ENCODE measurements at places on chromosomes 1 and 21.

DNA sequence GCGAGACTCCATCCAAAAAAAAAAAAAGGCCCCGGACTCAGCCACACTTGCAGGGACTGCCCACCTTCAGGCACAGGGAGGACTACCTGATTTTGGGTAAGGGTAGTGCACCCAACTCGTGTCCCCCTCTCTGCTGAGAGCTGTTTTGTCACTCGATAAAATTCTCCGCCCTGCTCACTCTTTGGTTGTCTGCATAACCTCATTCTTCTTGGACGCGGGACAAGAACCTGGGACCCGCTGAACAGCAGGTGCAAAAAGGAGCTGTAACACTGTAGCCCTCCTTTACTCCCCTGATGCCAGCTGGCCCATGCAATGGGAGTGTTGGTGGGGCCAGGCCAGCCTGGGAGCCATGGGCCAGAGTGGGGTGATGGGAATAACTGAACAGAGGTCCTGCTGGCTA is 10.6 kb downstream of the S100B start:
- DNase-seq: peak; percentile 16

GRCh38 chr1:60861961-60862567 is 220.3 kb upstream of the NFIA start:
- DNase-seq: peak; percentile 34

GRCh38 chr1:184559117-184559713 is 172.4 kb downstream of the C1orf21 start:
- DNase-seq: no peak

DNA sequence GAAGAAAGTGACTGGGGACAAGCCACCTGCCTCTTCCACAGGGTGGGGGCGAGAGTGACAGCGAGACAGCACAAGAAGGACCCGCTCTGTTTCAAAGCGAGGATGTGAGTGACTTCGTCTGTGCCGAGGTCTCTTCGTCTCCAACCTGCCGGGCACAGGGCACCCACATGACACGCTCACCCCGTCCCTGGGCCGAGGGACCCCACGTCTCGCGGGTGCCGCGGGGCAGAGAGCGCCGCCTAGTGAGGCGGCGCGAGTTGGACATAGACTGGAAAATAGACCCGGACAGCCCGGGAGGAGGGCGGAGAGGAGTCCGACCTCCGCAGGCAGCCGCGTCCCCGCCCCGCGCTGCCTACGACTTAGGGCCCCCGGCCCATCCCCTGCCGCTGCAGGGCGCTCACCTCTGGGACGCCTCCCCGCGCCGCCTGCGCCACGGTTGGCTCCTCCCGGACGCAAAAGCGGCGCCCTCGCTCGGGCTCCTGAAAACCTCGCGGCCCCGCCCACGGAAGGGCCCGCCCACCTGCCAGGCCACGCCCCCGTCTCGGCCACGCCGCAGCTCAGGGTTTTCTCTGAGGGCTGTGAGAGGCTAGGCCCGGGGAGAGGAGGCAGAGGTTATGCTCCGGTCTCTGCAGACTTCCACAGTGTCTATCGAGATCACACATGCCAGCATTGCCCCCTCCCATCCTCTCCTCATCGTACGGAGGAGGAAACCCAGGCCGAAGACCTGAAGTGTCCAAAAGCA is at the start of gene TLR5:
TLR5 (minus strand) TSS at position 454 of the 742 bp plus-strand sequence. CDS start 30,217 bp downstream, outside the sequence.
- peak; percentile 90 for DNase-seq

DNA sequence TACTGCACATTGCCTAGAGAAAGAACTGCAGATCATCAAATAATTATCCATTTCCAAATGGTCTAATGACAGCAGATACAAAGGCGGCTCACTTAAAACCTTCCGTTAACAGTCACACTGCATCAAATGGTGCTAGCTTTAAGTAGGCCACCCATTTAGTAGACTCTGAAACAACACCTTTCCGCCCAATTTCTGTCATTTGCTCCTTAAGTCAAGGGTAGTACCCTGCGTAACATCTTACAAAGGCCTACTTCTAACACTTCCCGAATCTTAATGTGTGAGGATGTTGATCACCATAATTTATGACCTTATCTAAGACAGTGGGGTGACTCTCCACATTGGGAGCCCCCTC is 692 bp upstream of the RALGPS2 start:
- no peak for DNase-seq

DNA sequence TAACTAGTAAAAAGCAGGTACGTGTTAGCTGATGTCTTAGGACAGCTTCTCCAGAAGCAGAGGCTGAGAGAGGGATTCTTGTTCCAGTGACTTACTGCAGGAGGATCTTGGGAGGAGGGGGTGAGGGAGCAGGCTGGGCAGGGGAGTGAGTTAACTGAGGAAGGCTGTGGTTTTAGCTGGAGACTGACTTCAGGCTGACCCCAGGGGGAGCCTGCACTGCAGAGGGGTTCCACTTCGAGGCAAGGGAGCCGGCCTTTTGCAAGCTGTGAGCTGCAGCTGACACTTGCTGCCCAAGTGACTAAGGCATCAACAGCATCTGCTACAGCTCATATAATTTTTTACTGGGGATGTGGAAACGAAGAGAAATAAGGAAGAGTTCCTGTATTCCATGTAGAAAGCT is 50.4 kb upstream of the SOD1 start:
- no peak for DNase-seq

DNA sequence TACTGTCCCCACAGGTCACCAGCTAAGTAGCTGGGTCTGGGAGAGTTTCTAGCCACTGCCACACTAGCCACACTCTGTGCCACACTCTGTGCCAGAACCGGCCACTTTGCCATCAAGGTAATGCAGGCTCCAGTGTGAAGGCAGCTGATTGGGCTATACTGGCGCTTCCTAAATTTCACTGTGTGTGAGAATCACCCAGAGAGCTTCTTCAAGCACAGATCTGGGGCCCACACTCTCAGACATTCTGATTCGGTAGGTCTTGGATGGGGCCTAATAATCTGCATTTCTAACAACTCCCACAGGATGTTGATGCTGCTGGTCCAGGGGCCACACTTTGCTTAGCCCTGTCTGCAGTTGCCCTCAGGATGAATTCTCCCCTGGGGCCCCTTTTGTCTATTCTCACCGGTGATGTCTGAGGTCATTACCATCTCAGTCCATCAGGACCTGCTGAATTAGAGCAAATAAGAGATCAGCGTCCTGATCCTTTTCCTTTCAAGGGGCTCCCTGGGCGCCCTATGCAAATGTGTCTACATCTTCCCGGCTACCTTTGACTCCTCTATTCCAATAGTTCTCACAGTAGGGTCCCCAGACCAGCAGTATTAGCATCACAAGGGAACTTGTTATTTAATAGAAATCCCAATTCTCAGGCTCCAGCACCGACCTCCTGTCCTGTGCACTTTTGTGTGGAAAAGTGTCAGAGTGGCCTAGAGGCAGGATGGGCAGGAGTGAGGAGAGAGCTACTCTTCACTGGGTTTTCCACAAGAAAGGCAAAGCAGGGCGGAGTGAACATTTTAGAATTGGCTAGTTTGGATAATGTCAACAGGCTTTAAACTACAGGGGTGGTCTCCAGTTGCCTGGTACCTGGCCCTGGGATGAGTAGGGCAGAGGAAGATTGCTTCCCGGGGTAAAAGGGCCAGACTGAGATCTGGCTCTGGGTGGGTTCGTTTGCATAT is 24.7 kb upstream of the LRRN2 start:
- DNase-seq: no peak

- no peak for DNase-seq
Observed at GRCh38 chr1:15028102-15028501, 125.4 kb upstream of the TMEM51 start.

- DNase-seq: no peak
Observed at GRCh38 chr1:245124241-245124640, 30.5 kb upstream of the KIF26B start.

DNA sequence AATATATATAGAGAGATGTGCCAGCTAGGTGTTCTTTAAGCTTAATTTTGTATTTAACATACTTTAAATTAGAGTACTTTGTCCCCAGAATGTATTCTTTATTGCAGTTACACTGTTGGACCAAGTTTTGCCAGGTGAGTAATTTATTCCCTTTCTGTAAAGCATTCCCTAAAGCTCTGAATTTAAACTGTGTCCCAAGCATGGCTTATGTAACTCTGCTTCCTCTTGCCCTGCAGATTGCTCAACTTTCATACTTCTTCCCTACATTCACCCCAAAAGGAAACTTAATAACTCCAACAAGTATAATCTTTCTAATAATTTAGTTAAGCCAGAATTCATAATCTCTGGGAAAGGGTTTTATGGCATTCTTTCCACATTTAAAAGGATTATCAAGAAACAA is 5.6 kb downstream of the LYPLAL1 start:
- no peak for DNase-seq

DNA sequence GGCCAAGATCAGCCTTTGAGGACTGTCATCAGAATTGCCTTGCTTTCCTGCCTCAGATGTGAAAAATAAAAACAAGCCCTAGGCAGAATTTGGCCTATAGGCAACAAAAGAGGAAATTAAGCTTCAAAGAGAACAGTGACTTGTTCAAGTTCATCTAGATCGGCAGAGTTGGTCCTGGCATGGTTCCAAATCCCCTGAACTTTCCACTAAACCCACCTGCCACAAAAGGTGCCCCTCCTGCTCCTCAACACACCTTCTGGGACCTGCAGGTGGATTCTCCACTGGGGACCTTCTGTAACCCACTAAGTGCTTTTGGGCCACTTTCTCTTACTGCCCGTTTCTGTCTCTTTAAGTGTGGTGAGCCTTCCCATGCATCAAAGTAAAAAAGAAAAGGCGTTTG is 42.5 kb upstream of the LRRN2 start:
- no peak for DNase-seq

DNA sequence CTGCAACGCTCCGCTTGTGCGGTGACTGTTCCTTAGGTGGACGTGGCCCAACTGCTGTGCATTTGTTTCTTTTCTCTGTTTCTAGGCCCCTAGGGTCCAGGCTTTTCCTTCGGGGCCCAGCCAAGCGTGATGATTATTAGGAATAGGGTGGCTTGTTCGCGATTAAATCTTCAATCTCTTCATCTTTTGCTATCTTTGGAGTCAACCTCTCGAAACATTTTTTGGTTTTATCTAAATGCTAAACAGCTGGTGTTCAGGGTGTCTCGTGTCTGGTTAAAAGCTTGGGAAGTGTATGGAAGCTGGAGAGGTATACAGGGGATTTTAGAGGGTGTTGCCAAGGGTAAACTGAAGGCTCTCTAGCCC is 844 bp upstream of the PLD5 start:
- DNase-seq: no peak

GRCh38 chr1:3652548-3653285 is 401 bp downstream of the TP73 start:
- peak; percentile 82 for DNase-seq

DNA sequence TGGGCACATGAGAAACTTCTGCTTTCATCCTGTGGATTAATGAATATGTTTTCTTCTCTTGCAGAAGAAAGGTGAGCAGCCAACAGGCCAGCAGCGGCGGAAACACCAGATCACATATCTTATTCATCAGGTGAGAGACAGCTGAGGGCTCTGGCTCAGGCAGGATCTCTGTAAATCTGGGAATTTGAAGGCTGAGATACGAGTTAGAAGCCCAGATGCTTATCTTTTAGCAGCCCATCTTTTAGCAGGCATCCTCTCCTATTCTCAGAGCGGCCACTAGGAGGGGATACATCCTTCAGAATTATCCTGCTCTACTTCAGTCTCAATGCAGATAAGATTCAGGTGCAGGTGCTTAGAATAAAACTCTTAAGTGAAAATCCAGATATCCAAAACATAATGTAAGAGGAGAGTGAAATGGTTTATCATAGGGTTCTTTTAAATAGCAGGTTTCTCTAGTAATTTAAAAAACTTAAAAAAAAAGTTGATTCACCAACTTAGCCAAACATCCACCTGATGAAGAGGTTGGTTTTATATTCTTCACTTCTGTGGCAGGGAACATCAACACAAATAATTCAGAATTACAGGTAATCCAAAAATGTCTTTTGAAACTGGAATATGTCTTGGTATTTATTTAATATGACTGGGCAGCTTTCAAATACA is 19.3 kb downstream of the SH2D2A start:
- DNase-seq: peak; percentile 19

Data from NCI-H1417 (cell line).